ENCODE measurements at places on chromosomes 6 and 20. TPM values are rescaled to one million over a fixed set of nuclear protein-coding genes. Genes with fewer than 3 reads are reported as not detected.

Gene OR12D3
- not detected for total RNA-seq

Gene LTB
- total RNA-seq = 493 TPM

GRCh38 chr6:46743425-46744158 is 3.1 kb upstream of the ANKRD66 start:
- H3K4me1 ChIP-seq = no peaks in the 10 kb centered on the region
- H3K36me3 ChIP-seq = no peaks in the 10 kb centered on the region
- H3K4me3 ChIP-seq = no peak overlapping the region
- no peak for DNase-seq
- H3K27ac ChIP-seq = no peak overlapping the region
- H3K27me3 ChIP-seq = no peaks in the 10 kb centered on the region

DNA sequence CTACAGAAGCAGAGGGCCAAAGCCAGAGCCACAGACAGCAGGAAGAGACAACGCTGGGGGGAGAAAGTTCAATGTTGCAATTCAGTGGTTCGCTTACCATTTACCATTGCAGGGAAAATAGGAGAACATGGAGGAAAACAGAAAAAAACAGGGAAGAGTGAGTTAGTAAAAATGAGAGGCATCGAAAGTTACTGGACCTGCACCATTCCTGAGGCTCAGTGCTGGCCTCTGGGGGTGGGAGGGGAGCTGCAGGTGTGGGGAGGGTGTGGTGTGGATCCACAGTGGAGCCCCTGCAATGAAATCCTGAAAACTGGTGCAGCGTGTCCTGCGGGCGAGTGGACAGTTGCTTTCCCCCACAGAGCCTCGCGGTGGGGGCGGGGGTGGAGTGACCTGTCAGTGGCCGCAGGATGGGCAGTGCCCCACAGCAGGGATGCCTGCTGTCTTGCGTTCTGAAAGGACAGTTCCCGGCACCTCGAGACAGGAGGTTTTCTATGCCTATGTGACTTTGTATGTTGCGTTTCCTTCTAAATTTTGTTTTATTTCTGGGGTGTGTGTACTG is 5.7 kb downstream of the TMEM181 start:
- peaks cover 67% of the 10 kb centered on the region for H3K4me1 ChIP-seq
- H3K27me3 ChIP-seq = no peaks in the 10 kb centered on the region

Gene TBX18
- total RNA-seq = not detected

DNA sequence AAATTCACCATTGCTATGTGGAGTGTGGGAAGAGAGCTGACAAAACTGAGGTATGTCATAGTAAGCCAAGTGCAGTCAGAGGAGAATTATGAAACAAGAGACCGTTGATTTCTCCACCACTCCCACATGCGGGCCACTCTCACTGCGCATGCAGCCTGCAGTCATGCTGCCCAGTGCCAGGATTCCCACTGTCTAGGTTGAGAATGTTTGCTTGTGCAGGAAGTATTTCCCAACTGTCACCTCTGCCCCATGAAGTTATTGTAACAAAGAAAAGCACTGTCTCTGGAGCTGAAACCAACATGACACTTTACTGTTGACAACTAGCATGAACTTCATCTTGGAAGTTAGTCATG is 18.7 kb upstream of the SFT2D1 start:
- peaks cover 13% of the 10 kb centered on the region for H3K27me3 ChIP-seq
- no peak overlapping the region for H3K4me3 ChIP-seq
- DNase-seq = no peak
- no peaks in the 10 kb centered on the region for H3K4me1 ChIP-seq

GRCh38 chr6:100268326-100268725 is 196.4 kb downstream of the SIM1 start:
- H3K36me3 ChIP-seq = no peaks in the 10 kb centered on the region
- no peaks in the 10 kb centered on the region for H3K27me3 ChIP-seq
- H3K27ac ChIP-seq = no peak overlapping the region
- no peaks in the 10 kb centered on the region for H3K4me1 ChIP-seq
